Hematopoietic multipotent progenitor cell treated with erythropoietin and hydrocortisone succinate and interleukin-3 and kit ligand, for 4 days (in vitro differentiated cells): ENCODE measurements at places on chromosomes 6 and 20.

DNA sequence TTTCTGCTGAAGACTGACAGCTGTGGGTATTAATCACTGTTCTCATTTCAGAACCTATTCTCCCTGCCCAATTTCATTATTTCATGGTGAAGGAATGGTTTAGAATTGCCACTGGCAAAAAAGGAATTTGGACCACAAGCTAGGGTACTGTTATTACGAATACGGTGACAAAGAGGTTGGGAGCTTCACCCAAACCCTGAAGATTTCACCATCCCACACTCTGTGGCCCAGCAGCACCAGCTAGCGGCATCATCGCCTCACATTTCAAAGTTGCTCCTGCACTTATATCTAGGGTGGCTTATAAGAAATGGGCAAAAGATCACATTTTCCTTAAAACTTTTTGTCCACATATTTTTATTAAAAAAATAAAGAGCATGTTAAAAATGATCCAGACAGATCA, 236.1 kb downstream of the SYNDIG1 start:
- no peak for DNase-seq

DNA sequence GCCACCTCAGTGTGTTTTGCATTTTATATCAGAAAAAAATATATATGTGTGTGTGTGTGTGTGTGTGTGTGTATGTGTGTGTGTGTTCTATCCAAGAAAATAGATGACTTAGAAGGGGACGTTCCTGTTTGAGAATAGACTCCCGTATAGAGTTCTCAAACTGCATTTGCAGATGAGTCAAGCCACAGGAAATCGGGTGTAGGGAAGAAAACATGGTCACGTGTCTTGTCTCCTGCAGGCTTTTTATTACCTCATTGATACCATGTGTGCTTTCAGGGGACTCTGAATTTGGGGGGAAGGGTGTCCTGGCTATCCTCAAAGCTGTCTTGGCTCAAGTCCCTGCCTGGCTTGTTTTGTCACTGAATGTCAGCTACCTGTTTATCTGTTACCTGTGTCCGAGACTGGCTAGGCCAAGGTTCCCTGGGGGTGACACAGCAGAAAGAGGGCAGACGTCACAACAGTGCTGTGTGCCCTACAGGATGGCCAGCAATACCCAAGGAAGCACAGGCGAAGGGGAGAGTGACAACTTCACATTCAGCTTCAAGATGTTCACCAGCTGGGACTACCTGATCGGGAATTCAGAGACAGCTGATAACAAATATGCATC, 55.7 kb upstream of the NOP56 start:
- DNase-seq, result no peak

DNA sequence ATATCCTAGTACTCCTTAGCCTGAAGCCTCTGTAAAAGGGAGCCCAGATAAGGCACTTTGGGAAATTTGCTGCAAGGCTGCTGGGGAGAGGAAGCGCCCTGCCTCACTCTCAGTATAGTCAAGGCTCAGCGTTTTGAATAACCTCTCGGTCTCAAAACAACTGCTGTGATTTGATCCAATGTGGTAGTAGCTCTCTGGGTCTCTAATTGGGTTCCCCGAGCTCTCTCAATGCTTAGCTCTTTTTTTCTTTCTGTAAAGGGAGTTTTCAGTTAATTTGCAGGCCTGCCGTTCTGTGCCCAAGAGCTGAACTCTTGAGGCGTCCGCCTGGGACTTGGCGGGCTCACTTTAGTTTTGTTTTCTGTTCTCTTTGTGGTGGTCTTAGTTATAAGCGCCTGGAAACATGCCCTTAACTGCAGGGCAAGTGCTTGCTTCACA, 41.2 kb downstream of the ZHX3 start:
- DNase-seq, result no peak

- DNase-seq, result peak; percentile 81
Observed at GRCh38 chr6:34143884-34144580, 1.9 kb downstream of the GRM4 start.

DNA sequence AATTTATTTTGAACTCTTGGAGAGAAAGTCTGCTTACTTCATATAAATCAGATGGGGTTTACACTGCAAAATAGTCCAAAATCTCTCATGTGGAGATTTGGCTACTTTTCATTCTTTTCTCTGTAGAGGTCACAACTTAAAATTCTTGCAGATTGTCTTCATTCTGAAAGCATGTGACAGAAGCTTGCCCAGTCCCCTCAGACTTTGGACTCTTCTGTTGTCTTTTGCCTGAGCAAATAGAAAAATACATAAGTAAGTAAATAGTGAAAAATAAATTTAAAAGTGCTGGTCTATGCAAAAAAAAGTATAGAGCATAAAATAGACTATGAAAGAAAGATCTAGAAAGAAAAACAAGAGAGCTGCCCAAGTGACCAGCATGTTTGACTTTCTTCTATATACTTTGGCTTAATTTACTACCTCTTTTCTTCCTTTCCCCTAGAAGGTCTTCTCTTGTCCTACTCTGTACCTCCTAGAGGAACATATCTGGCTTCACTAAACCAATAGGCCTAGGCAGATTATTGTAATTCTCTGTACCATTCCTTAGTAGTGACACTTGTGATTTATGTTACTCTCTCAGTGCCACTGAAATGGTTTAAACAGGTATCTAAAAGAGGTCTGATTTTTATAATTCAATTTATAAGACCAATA, 260.9 kb downstream of the TENT5A start:
- no peak for DNase-seq

GRCh38 chr20:64229507-64230061, 26.0 kb upstream of the PCMTD2 start:
- DNase-seq, result no peak

GRCh38 chr20:20440481-20440880, 72.6 kb downstream of the INSM1 start:
- no peak for DNase-seq

GRCh38 chr20:2799688-2800520, 523 bp downstream of the CPXM1 start:
- DNase-seq, result peak; percentile 55

- DNase-seq, result peak; percentile 20
Observed at GRCh38 chr6:17167327-17167979, 65.6 kb downstream of the STMND1 start.

DNA sequence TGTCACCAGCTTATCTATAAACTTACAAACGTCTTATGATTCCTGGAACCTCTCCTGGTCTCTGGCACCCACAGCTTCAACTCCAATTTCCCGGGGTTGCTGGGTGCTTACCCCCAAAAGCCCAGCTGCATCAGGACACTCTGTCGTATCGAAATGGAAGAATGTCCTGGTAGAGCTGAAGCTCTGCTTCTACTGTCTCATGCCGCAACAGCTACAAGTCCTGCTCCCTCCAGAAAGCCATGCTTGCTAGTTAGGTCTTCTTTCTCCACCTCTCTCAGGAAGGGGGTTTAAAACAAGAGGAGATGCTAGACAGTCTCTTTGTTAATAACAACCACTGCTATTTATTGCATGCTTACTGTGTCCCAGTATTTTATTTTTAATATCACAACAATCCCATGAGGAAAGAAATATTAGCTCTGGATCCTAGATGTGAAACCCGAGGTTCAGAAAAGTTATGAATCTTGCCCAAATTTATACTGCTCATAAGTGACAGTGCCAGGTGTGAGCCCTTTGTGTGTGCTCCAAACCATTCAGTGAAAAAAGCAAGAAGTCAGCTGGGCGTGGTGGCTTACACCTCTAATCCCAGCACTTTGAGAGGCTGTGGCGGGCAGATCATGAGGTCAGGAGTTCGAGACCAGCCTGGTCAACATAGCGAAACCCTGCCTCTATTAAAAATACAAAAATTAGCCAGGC, 82.3 kb upstream of the GCM1 start:
- DNase-seq, result no peak

DNA sequence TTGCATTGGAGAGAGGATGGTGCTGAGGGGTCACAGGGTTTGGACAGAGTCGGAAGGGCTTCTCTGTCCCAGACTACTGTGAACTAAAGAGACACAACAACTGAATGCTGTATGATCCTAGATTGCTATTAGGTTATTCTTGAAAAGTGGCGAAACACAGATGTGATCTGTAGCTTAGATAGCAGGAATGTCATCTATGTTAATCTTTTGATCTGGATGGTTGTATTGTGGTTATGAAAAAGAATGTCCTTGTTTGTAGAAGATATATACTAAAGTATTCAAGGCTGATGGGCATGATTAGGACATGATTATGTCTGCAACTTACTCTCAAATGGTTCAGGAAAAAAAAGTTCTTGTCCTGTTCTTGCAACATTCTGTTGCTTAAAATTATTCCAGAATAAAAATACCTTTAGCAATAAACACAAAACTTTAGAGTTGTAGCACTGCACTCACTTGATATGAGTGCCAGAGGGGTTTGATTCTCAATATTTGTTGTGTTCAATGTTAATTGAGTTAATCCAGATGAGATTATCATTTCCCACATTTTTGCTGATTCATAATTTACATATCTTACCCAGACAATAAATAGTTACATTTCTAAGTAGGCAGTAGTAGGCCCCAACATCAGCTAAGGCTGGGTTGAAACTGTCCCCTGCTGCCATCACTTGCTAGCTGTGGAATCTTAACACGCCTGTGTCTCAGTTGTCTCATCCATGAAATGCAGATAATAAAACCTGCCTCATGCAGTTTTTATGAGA, 645.2 kb downstream of the KIF16B start:
- DNase-seq, result peak; percentile 2

- DNase-seq, result no peak
Observed at GRCh38 chr6:110951986-110952794, 6.3 kb upstream of the GTF3C6 start.

DNA sequence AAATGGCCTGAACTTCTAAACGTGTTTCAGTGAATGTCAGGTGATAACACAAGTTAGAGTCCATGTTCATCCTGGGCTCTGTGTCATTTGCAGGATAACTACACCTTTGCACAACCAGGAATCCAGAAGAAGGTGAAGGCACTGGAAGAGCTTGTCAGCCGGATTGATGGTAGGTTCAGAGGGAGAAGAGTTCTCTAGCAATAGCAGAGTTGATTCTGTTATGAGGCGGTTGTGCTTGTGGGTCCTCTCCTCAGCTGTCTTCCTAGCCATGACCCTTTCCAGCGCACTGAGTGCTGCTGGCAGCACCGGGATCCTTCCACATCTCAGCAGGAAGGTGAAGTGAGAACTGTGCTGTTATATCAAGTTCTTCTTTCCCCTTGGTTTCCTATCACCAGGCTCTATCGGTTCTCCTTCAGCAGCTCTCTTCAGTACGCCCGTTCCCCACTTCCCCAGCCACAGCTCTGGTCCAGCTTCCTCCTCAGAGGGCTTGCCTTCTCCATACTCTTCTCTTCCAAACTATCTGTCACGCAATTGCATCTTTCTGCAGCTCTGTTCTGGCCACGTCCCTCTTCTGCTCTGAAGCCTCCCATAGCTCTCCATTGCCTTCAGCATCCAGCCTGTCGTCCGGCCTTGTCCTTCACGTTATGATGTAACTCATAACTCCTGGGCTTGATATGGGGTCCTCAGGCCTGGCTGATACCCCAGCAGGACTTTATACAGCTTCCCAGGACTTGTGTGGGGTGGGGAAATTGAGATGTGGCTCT, 39.9 kb upstream of the RNF8 start:
- peak; percentile 26 for DNase-seq

GRCh38 chr6:42860481-42860880, 18.9 kb upstream of the RPL7L1 start:
- DNase-seq, result no peak

GRCh38 chr6:138289739-138290138, 71.4 kb upstream of the PBOV1 start:
- peak; percentile 19 for DNase-seq

GRCh38 chr20:51036827-51037531, 14.1 kb upstream of the KCNG1 start:
- DNase-seq, result no peak

- DNase-seq, result peak; percentile 50
Observed at GRCh38 chr20:17854307-17854903, 114.2 kb downstream of the SNX5 start.

DNA sequence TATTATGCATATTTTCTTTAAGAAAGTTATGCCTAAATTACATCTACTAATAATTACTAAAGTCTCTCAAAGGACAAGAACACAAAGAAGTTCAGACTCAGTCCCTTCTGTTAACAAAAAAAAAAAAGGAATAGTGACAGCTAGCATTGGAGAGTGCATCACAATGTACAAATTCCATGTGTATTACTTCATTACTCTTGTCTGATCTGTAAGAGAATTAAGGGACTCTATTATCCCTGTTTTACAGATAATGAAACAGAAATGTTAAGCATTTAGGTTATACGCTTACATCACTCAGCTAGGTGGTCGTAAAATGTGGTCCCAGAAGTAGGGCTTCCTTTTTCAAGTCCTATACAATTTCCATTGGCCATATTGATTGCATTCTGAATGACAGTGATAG, 17.2 kb upstream of the VNN1 start:
- no peak for DNase-seq

- no peak for DNase-seq
Observed at GRCh38 chr6:107991061-107991460, 33.1 kb upstream of the SEC63 start.

DNA sequence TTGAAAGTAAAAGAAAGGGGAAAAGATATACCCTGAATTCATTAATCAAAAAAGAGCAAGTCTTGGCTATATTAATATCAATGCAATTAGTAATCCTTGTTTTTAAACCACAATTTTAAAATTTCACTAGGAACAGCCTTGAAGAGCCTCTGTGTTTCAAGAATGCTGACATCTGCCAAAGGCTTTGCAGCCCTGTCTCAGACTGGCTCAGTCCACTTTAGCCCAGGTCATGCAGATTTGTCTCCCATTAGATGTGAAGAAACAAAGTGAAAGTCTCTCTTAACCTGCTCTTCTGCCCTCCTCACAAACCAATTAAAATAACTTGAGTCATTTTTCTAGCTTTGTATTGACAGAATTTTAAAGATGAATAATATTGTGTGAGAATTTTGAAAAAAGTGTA, 102.7 kb upstream of the CARMIL1 start:
- no peak for DNase-seq

- DNase-seq, result no peak
Observed at GRCh38 chr20:24673678-24674570, 204.5 kb downstream of the SYNDIG1 start.

DNA sequence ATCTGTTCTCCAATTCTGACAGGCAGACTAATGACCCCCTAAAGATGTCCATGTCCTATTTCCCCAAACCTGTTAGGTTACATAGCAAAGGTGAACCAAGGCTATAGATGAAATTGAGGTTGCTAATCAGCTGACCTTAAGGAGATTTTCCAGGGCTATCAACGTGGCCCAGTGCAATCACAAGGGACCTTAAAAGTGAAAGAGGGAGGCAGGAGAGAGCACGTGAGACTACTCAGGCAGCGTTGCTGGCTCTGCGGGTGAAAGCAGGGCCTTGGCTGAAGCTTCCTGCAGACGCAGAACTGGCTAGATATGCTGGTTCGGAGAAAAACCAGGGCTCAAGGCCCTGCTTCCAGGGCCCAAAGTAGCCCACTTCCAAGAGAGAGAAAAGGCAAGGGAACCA, 78.7 kb downstream of the NCOA7 start:
- no peak for DNase-seq
